ENCODE measurements at places on chromosomes 16 and 17. TPM values are rescaled to one million over a fixed set of nuclear protein-coding genes. Genes with fewer than 3 reads are reported as not detected.
A peak's percentile ranks its signal among the peaks of the same experiment; 100 is the strongest.

CEMP1 gene
- total RNA-seq, result not detected

ADGRG3 gene
- not detected for total RNA-seq

- H3K36me3 ChIP-seq, result peaks cover 13% of the 10 kb centered on the region
- peak overlapping the region; percentile 99 for H3K4me3 ChIP-seq
- H3K4me1 ChIP-seq, result peaks cover 64% of the 10 kb centered on the region
- DNase-seq, result peak; percentile 61
- peaks cover 28% of the 10 kb centered on the region for H3K27me3 ChIP-seq
Observed at GRCh38 chr17:81400154-81400977, 5.1 kb downstream of the BAHCC1 start.

DNA sequence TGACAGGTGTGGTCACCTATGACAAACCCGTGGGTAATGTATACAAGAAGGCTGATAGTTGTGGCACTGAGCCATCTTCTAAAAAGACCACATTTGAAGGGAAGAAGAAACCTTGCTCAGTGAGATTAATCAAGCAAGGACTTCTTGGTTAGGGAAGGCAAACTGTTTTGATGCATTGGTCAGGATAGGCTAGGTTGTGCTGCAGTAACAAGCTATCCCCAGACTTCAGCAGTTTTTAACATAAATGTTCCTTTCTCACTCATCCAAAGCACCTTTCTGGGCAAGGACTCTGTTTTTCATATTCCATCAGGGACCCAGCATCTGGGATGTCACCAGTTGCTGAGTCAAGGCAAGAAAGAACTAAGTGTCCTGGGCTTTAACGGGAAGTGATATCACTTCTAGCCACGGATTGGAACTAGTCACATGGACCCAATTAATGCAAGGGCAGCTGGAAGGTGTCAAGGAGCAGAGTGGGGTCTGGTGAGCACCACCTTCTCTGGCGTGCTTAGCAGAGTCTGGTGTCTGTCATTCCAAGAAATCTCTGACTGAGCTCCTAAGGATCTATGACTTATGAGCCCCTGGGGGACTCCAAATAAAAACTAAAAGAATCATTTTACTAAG is 52.0 kb upstream of the CCL2 start:
- peaks cover 58% of the 10 kb centered on the region for H3K27me3 ChIP-seq

DNA sequence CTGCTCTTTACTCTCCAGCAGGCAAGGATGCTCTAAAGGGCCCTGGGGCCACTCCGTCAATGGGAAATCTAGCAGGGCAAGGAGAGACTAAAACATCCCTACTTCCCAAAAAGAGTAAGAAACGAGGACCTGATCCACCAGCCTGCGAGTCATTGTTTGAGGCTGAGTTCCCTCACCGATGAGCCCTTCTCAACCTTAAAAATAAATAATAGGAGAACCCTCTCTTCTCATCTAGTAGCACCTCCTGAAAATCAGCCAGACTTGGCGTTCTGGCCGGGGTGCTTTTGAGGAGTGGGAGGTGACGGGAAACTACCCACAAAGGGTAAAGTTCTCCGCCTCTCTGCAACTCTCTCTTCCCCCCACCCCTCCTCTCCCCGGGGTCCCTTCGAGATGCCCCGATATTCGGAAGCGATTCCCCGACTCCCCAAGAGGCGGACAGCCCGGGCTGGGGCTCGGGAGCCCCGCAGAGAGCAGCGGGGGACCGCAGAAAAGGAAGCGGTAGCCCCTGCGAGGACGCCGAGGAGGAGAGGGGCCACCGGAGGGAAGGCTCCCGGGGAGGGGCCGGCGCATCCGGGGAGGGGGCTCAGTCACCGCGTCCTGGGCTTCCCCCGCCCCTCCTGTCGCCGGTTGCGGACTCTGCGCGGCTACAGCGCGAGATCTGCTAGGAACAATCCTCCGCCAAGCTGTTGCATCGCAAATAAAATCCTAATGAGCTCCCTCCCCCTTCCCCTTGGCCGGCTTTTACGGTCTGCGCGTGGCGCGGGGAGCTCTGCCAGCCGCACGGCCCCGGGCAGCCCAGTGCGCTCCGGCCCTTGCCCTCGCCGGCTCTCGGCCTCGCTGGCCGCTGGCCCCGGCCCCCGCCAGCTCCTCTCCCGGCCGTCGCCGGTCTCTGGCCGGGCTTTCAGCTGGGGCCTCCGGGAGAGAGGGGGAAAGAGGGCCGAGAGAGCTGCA is 1.3 kb downstream of the HOXB9 start:
- no peak for DNase-seq
- peak overlapping the region; percentile 38 for H3K27ac ChIP-seq
- H3K4me1 ChIP-seq, result peaks cover 4% of the 10 kb centered on the region

- no peaks in the 10 kb centered on the region for H3K27me3 ChIP-seq
- no peak overlapping the region for H3K27ac ChIP-seq
- DNase-seq, result no peak
- H3K36me3 ChIP-seq, result no peaks in the 10 kb centered on the region
- peak overlapping the region; percentile 81 for H3K4me3 ChIP-seq
Observed at GRCh38 chr16:739560-740458, 988 bp downstream of the CIAO3 start.

CACNA1G gene
- 1.1 TPM for total RNA-seq

GRCh38 chr16:88700636-88701482 is 5.3 kb downstream of the RNF166 start:
- H3K4me1 ChIP-seq, result peaks cover 11% of the 10 kb centered on the region
- H3K27me3 ChIP-seq, result no peaks in the 10 kb centered on the region
- H3K36me3 ChIP-seq, result no peaks in the 10 kb centered on the region
- H3K4me3 ChIP-seq, result no peak overlapping the region

DNA sequence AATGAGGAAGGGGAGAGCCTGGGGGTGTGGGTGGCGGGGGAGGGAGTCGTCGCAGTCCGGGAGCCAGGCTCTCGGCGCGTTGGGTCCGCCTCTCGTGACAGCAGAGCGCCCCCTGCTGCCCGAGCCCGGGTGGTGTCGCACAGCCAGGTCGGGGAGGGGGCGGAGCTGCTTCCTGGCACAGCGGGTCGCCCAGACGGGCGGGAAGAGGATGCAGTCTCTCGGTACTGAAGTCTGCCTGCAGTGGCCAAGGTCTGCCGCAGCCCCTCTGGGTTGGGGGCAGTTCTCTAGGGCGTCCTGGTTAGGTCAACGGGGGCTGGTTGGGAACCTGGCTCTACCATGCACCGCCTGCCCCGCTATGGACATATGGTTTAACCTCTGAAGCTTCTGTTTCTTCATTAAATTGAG is 38.2 kb upstream of the CCDC182 start:
- H3K36me3 ChIP-seq, result no peaks in the 10 kb centered on the region
- H3K27ac ChIP-seq, result no peak overlapping the region
- H3K4me3 ChIP-seq, result no peak overlapping the region
- peaks cover 2% of the 10 kb centered on the region for H3K27me3 ChIP-seq

DNA sequence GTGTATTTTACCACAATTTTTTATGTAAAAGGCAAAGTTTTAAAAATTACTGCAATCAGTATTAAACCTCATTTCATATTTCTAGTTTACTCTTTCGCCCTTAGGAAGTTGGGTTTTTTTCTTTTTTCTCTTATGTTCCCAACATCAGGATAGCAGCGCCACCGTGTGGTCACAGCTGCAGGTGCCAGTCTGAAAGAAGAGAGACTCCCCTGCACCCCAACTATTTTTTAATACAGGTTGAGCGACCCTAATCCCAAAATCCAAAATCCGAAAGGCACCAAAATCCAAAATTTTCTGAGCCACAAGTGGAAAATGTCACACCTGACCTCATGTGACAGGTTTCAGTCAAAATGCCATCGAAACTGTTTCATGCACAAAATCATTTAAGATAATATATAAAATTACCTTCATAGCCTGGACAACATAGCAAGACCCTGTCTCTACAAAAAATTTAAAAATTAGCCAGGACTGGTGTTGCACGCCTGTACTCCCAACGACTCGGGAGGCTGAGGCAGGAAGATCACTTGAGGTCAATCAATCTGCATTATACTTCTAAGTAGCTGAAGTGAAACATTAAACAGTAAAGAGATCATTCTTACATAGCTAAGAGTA is 21.8 kb upstream of the ASGR2 start:
- no peak overlapping the region for H3K27ac ChIP-seq
- peak; percentile 74 for DNase-seq
- peaks cover 57% of the 10 kb centered on the region for H3K27me3 ChIP-seq
- H3K4me1 ChIP-seq, result peaks cover 31% of the 10 kb centered on the region

ACACA gene
- 211 TPM for total RNA-seq

DNA sequence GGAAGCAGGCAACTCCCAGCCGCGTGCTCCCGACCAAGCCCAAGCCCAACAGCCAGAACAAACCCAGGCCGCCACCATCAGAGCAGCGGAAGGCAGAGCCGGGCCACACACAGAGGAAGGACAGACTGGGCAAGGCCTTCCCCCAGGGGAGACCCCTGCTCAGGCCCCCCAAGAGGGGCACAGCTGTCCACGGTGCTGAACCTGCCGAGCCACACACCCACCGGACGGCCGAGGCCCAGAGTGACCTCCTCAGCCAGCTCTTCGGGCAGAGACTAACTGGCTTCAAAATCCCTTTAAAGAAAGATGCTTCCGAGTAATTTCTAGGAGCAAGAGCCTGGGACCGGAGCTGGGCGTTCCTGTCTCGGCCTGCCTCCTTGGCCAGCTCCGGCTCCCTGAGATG is 14.1 kb upstream of the ZFPM1 start:
- no peaks in the 10 kb centered on the region for H3K4me1 ChIP-seq
- H3K27ac ChIP-seq, result no peak overlapping the region

- H3K4me3 ChIP-seq, result no peak overlapping the region
- no peaks in the 10 kb centered on the region for H3K4me1 ChIP-seq
- H3K27me3 ChIP-seq, result peaks cover 92% of the 10 kb centered on the region
- H3K27ac ChIP-seq, result no peak overlapping the region
- no peaks in the 10 kb centered on the region for H3K36me3 ChIP-seq
Observed at GRCh38 chr17:74677558-74678466, 34.9 kb downstream of the CD300LF start.

DNA sequence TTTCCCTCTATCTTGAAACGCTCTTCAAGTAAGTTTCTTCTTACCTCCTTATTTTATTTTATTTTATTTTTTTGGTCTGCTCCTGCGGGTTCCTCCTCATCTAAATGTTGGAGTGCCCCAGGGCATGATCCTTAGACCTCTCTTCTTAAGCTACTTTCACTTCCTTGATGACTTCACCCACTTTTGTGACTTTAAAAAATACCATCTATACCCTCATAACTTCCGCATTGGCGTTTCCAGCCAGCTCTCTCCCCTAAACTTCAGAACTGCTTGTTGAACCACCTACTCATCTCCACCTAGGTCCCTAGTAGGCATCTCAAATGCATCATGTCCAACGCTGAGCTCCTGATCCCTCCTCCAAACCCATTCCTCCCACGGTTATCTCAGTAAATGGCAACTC is 51.4 kb upstream of the NFAT5 start:
- no peak for DNase-seq
- H3K27ac ChIP-seq, result no peak overlapping the region
- no peaks in the 10 kb centered on the region for H3K4me1 ChIP-seq
- H3K27me3 ChIP-seq, result no peaks in the 10 kb centered on the region

DNA sequence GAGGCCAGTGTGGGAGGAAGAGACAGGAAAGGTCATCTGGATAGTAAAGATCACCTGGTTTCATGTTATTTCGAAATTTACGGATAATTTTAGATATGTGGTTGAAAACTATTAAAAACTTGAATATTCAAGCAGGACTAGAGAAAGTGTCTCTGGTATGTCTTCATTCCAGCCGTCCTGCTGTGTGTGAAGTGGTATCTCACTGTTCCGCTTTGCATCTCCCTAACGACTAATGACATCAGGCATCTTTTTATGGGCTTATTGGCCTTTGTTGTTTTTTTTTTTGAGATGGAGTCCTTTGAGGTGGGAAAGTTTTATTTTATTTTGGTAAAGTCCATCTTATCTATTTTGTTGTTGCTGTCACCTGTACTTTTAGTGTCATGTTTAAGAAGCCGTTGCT is 214.4 kb upstream of the CHMP6 start:
- H3K4me3 ChIP-seq, result no peak overlapping the region
- no peak overlapping the region for H3K27ac ChIP-seq
- peaks cover 37% of the 10 kb centered on the region for H3K4me1 ChIP-seq
- no peaks in the 10 kb centered on the region for H3K27me3 ChIP-seq

SCGB1C2 gene
- total RNA-seq, result not detected

GRCh38 chr17:75390982-75391381 is 14.5 kb downstream of the GRB2 start:
- DNase-seq, result no peak
- no peak overlapping the region for H3K27ac ChIP-seq
- H3K4me3 ChIP-seq, result peak overlapping the region; percentile 66
- H3K4me1 ChIP-seq, result peaks cover 45% of the 10 kb centered on the region
- no peaks in the 10 kb centered on the region for H3K36me3 ChIP-seq

DNA sequence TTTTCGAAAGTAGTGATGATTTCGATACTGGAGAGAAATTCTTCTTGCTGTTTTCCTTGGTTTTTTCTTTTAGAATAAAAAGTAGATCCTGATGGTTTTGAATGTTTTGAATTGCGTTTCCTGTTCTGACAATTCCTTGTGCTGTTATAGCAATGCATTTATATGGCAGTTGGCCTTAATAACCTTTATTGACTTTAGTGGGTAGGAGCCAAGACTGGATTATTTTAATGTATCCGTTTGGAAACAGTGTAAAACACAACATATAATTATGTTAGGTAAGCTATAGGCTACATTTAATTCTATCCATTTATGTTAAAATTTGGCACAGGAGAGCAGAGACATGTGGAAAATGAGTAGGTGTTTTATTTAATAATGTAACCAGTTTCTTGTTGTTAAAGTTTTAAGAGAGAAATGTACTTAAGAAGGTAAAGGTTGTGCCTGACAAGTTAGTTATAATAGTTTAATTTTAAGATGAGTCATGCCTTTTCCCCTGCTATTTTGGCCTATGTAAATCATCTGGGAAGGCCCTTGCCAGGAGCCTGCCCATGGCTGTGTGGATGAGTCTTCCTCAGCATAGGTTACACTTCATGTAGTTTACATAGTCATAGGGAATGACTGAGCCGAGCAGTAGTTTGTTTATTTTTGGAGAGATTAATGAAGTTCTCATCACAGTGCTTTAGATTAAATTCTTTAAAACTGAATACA is 189.9 kb downstream of the FTO start:
- H3K4me3 ChIP-seq, result no peak overlapping the region
- H3K27ac ChIP-seq, result no peak overlapping the region
- H3K27me3 ChIP-seq, result peaks cover 36% of the 10 kb centered on the region
- DNase-seq, result no peak
- peaks cover 3% of the 10 kb centered on the region for H3K36me3 ChIP-seq
- H3K4me1 ChIP-seq, result peaks cover 33% of the 10 kb centered on the region

DNA sequence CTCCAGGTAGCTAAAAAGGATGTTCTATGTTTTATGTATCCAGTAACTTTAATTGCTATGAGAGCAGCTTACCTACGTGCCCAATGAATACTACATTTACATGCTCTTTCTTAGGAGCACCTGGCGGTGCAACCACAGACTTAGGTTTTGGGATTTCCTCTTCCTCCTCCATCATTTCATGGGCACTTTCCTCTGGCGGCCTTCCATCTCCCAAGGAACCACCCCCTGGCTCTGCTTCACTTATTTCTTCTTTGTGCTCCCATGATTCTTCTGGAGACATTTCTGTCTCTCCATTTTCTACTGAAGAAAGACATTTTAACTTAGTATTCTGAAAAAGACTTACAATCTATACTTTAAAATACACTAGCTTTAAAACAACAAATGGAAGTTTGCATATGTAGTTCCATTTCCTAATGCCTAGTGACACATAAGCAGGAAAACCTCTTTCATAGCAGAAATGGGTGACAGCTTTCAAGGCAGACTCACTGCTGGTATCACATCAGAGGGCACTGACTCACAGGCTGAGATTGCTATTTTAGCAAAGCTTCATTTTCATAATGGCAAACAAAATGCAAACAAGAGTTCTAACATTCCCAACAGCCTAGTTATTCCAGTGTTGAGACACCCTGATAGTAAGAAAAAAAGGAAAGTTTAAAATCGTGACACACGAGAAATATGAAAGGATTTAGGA is 19.1 kb downstream of the GSPT1 start:
- no peak for DNase-seq
- H3K4me3 ChIP-seq, result no peak overlapping the region

GRCh38 chr16:27214084-27214961 is 11.0 kb downstream of the KDM8 start:
- no peaks in the 10 kb centered on the region for H3K36me3 ChIP-seq
- H3K27ac ChIP-seq, result no peak overlapping the region
- no peaks in the 10 kb centered on the region for H3K27me3 ChIP-seq
- H3K4me1 ChIP-seq, result peaks cover 4% of the 10 kb centered on the region

TCAP gene
- total RNA-seq, result 1.9 TPM

All from neural crest cell (in vitro differentiated cells).